ENCODE measurements at places on chromosomes 11 and 22.

DNA sequence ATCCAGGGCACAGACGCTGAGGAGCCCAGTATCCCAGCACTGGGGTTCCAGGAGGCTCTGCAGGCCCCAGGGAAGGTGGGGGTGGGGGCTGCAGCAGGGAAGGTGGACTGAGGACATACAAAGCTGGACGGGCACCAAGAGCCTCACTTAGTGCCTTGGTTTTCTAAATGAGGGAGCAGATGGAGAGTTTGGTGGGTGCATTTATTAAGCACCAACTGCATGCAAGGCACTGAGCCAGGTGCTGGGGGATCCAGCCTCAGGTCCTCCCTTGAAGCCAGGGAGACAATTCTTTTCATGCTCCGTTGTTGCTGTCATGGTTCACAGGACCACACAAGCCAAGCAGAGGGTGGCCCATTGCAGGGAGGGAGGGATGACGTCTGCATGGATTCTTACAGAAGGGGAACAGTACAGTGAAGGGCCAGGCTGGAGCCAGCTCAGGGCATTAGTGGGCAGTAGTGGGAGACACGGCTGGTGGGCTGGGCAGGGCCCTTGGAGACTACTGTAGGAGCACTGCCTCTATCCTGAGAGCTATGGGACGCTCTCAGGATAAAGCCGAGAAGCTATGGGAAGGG is 65.0 kb downstream of the MACROD1 start:
- no peak for DNase-seq

DNA sequence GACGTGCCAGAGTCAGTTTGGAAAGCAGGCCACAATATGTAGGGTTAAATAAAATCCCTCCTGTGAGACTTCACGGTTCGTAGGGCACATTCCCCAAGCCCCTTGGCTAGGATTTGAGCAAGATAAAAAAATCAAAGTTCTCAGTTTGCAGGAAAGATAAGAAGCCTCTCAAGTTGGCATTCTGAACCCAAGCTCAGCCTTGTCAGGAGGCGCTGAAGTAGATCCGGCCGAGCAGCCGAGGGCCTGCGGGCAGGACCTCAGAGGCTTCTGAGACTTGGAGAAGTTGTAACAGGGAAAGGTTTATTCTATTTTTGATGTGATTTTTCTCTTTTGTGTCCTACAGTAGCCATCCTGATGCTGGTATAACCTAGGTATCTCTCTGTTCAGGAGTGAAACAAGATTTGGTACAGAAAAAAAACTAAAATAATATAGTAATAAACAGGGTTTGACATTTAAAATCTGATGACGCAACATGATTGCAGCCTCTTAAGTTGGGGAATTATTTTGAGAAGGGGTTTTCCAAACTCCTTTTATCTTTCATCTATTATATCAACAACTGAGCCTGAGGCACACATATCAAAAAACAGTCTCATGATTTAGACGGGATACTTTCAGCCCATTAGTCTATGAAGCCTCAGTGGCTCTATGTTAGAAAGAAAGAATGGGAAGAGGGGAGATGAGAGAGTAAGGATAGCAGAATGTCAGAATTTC is 10.1 kb downstream of the PATE2 start:
- DNase-seq, result no peak

- DNase-seq, result no peak
Observed at GRCh38 chr22:30195245-30196140, 51.1 kb downstream of the LIF start.

DNA sequence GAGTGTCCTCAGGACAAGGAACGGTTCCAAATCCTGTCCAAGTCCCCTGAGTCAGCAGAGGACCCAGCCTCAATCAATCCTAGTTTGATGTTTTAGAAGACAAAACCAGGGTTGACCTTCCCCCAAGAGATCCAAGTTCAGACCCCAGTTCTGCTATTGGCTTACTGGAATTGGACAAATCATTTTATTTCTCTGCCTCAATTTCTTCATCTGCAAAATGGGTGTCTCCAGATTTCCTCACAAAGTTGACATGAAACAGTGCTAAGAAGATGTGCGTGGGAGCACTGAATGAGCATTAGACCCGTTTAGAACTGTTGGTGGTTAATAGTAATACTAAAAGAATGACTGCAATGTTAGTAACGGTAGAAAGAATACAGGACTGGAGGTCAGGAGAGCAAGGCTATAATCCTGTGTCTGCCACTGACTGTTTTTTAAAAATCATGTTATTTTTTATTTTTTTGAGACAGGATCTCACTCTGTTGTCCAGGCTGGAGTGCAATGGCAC is 32.8 kb upstream of the SCUBE1 start:
- DNase-seq, result no peak

GRCh38 chr11:69674886-69675714 is at the start of gene LTO1:
Gene LTO1 (minus strand): TSS chr11:69675353. CDS start chr11:69675239, 114 bp downstream.
- peak; percentile 92 for DNase-seq

- no peak for DNase-seq
Observed at GRCh38 chr11:67642173-67643120, 2.9 kb upstream of the TBX10 start.

DNA sequence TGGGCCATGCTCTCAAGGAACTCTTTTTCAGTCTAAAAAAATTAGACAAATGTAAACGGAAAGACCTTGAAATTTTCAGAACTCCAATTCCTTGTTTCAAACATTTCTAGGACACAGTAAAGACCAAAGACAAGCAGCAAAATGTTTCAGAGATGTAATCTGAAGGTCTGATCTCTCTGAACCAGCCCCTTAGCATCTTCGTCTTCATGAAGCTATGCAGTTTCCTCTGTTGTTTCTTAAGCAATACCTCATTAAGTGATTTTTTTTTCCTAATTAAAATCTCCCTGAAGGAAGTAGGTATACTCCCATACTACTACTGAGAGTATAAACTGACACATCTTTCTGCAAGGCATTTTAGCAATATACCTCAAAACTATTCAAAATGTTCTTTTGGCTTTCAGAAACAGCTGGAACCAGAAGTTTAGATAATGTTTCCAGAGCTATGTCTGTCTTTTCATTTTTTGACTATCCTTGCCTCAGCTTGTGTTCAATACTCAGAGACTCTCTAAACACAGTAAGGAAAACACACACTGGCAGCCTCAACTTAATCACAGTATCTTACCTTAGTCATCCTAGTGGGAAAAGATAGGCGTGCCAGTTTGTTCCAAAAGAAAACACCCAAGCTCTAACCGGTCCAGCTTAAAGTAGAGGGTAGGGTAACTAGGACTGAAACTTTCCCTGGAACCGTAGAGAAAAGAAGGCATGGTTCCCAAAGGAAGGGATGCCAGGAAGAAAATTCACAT is 25.1 kb downstream of the SBF2 start:
- no peak for DNase-seq

- DNase-seq, result no peak
Observed at GRCh38 chr11:33634291-33634834, 66.3 kb downstream of the C11orf91 start.

GRCh38 chr22:33002035-33002434 is 56.1 kb downstream of the SYN3 start:
- no peak for DNase-seq

DNA sequence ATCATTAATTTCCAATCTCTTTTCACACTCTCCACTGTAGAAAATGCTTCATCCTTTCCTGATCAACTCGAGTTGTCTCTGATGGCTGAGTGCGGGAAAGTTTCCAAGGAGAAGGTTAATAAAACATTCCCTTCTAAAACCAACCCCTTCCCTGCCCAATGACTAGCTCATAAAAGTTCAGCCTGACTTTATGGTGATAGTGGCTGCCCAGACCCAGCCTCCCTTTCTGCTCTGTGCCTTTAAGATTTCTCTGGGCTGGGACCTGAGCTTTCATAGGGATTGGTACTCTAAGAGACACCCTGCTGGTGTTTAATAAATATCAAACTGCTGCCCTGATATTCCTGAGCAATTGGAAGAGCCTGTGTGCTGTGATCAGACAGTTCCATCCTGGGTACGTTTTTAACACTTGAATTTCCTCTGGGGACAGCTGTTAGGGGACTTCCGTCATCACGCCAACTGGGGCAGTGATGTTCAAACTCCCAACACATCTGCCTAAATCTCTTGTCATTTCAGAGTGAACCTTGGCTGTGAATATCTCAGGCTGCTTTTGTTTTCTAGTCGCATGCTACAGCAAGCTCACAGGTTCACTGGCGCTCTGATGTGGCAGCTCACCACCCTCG is 195.0 kb upstream of the KIRREL3 start:
- no peak for DNase-seq

DNA sequence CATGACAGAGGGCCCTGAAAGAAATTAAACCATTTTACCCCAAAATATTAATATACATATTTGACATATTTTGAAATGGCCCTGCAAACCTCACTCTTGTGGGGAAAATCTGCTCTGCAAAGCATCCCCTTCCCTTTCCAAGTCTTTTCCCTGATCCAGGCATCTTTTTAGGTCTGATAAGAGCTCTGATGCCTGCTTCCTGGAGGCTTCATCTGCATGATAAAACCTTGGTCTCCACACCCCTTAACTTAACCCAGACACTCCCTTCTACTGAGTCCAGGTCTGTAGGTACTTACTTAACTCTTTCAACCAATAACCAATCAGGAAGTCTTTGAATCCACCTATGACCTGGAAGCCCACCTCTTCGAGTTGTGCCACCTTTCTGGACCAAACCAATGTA is 1.8 kb upstream of the LGALS12 start:
- no peak for DNase-seq

DNA sequence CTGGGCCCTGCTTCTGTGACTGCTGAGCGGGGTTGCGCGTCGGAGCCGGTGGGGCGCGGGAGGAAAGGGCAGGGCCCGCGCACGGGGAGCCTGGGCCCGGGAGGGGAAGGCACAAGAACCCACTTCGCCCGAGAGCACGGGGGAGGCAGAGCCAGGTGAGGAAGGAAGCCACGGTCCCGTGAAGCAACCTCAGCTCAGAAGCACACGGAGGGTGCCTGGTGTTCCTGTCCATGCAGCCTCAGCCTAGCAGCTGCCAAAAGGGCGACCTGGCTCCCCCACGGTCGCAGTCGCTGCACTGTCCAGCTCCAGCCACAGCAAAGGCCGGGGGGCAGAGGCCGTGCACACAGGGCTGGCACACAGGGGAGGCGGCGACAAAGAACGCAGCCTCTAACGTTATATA is 9.3 kb upstream of the CDC42BPG start:
- DNase-seq, result no peak

- DNase-seq, result no peak
Observed at GRCh38 chr22:42076764-42077485, 2.6 kb upstream of the SMDT1 start.

- DNase-seq, result no peak
Observed at GRCh38 chr11:74744277-74744676, 4.4 kb upstream of the RNF169 start.

GRCh38 chr11:99513368-99513767 is 492.6 kb downstream of the CNTN5 start:
- DNase-seq, result no peak

DNA sequence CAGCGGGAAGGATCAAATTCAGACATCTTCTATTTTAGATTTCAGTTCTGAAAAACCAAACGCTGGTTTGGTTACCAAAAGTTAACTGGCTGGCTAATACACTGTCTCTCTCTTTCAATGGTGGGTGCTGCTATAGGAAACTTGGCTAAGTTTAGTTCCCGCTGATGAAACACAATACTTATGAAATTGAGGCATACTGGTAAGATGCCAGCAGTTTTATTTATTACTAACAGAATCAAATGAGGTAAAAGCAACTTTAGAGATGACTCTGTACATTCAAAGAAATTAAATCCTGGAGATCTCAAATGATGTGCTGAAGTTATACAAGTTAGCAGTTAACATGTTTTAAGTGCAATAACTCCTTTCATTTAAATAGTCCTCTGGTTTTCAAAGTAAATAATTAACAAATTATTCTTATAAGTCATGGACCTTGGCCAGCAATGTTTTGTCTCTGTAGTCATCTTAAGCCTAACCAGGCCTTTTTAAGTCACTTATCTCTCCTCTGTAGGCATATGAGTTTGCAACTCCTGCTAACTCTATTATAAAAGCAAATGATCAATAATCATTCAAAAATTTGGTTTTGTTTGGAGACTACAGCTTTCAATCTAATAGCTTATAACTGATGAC is 54.8 kb downstream of the PAK1 start:
- DNase-seq, result no peak

GRCh38 chr11:8932564-8933180 is at the start of gene C11orf16:
Gene C11orf16 (minus strand): TSS chr11:8932947. CDS start chr11:8932308, 639 bp downstream.
- no peak for DNase-seq

DNA sequence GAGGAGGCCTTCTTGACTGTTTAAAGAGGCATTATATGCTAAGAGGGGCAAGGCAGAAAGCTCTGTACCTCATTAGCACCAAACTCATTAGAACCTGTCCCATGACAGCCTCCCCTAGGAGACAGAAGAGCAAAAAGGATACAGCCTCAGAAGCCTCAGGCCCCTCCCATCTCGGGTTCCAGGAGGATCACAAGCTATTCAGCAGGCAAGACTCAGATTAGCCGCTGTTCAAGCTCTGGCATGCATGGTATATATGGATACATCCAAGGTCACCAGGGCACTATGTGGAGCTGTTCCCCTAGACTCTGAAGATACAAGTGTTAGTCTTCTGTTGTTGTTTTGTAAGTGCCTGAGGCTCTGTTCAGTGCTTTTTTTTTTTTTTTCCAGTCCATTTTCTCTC is 32.1 kb downstream of the ATXN10 start:
- DNase-seq, result no peak

GRCh38 chr11:63779039-63779438 is 10.5 kb upstream of the ZFTA start:
- DNase-seq, result no peak

- DNase-seq, result no peak
Observed at GRCh38 chr11:12114193-12115033, 4.0 kb downstream of the MICAL2 start.

- no peak for DNase-seq
Observed at GRCh38 chr11:35723913-35724312, 61.3 kb downstream of the TRIM44 start.

GRCh38 chr11:20192151-20192550 is 31.9 kb upstream of the DBX1 start:
- DNase-seq, result no peak

- no peak for DNase-seq
Observed at GRCh38 chr11:107988397-107989158, 20.1 kb upstream of the CUL5 start.

- DNase-seq, result no peak
Observed at GRCh38 chr11:46521961-46522681, 71.7 kb downstream of the AMBRA1 start.

GRCh38 chr11:12403997-12404350 is 26.6 kb downstream of the PARVA start:
- DNase-seq, result no peak

- DNase-seq, result no peak
Observed at GRCh38 chr11:59172345-59173079, 580 bp downstream of the DTX4 start.

DNA sequence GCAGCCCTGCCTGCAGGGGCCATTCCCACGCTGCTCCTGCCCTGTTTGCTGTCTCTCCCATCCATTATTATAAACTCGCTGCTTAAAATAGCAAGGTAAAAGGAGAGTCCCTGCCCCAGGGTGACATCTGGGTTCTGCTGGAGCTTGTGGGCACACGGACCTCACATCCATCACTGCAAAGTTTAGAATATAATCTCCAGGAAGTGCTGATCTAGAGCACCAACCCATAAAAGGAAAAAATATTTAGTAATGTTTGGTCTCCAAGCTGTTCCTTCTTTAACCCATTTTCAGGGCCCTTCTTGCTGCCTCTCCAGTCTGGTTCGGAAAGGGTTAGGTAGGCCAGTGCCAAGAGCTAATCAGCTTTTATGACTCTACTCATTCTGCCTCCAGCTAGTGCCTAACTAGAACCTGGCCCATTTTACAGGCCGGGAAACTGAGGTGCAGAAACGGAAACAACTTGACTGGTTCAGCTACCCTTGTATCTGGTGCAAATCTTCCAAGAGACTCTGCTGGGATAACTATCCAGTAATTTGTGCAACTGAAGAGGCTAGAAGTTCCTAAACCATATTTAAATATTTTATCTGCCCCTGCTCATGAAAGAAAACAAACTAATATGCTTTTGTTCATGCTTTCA is 37.5 kb downstream of the IRAG1 start:
- DNase-seq, result no peak

GRCh38 chr11:61861634-61862033 is 29.7 kb downstream of the FADS3 start:
- no peak for DNase-seq

All from activated CD4-positive, alpha-beta T cell treated with anti-CD3 and anti-CD28 coated beads, Interleukin-2, amount 50 U/mL, for 24 hours (primary cell).